ENCODE measurements at places on chromosomes 7 and 10.

- no peak for DNase-seq
Measured at GRCh38 chr7:22872096-22872807, 49.6 kb upstream of the TOMM7 start.

DNA sequence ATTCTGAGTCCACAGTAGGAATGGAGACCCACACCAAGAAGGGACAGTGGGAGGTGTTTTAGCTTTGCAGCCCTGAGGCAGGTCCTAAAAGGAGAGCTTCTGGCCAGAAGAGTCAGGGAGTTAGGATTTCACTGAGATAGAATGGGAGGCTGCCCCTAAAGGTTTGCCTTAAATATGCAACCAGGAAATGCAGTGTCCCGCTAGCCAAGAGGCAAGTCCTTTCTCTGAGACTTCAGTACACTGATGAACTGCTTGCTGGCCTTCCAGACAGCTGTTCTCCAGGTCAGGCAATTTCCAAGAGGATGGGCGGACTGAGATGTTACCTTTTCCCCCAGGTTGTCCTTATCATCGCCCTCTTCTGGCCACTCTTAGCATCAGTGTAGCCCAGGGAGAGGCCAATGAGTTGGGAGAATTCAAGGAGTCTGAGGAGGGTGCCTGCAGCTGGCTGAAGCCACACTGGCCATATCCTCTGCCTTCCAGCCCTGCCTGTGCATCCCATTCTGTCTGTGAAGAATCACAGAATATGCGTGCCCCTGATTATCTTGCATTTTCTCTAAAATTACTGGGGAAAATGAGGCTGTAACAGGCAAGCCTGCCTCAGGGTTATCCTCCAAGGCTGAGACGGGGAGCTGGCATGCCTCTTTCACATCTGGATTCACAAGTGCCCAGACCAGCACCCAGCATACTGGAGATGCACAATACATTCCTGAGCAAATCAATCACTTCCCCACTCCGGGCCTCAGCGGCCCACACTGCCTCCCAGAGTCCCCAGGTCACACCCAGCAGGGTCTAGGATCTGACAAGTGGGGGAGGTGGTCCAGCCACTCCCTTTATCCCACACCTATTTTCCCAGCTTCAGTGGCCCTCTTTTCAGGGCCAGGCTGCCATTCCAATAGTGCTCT, 2.4 kb downstream of the TLL2 start:
- no peak for DNase-seq

GRCh38 chr10:71964743-71965515, 734 bp downstream of the CHST3 start:
- peak; percentile 66 for DNase-seq

- no peak for DNase-seq
Measured at GRCh38 chr7:47724335-47724982, 142.5 kb upstream of the TNS3 start.

GRCh38 chr10:24569330-24569796, 154.3 kb downstream of the ARHGAP21 start:
- no peak for DNase-seq

- DNase-seq, result no peak
Measured at GRCh38 chr7:150851492-150852370, 586 bp upstream of the AOC1 start.

GRCh38 chr7:45610019-45610418, 35.9 kb downstream of the ADCY1 start:
- no peak for DNase-seq

DNA sequence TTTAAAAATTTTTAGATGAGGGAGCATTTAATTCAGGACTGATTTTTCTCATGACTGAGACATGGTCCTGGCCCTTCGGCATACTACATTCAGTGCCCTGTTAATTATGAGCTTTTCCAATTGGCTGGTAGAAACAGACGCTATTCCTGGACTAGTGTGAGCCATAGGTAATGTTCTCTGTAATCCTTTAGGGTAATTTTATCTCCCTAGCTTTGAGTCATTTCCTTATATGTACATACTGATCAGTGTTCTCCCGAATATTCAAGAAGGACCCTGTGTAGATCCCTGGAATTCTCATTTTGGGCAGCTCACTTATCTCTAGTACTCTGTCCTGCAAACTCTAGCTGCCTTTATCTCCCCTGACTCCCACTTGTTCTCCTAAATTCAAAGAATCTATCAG, 92.6 kb upstream of the NPY start:
- DNase-seq, result no peak

DNA sequence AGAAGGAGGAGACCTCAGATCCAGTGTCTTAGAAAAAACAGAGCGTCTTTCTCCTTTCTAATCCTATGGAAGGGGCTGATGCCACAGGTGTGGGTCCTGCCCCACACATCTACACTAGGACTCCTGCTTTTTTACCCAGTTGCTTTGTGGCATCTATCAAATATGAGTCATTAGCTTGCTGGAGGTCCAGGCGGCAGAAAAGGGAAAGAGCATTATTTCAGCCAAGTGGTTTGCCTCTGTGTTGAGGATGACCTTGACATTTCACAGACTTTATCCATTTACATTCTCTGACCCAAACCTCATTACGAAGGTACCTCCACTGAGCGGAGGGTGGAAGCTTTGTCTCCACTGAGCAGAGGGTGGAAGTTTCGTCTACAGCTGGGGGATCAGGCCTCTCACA, 308.4 kb upstream of the KLF6 start:
- no peak for DNase-seq

- DNase-seq, result no peak
Measured at GRCh38 chr7:18356191-18356645, 139.3 kb upstream of the HDAC9 start.

DNA sequence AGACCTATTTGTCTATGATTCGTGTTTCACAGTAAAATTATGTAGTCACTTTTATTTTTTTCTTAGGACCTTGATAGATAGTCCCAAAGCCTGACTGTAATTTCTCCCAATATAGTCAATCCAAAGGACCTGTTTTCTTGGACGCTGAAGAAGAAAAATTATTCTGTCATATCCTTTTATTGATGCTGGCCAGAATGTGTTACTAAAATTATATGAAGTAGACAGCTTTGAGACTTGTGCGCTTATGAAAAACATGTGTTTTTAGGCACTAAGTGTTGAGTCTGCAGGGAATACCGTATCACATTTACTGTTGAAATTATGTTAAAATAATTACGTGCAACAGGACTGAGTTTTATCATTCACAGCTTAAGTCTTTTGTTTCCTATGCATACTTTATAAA, 17.9 kb downstream of the TES start:
- no peak for DNase-seq

GRCh38 chr10:18254086-18254485, 113.9 kb downstream of the CACNB2 start:
- no peak for DNase-seq

- DNase-seq, result peak; percentile 24
Measured at GRCh38 chr10:92239600-92240288, 51.1 kb downstream of the CPEB3 start.

DNA sequence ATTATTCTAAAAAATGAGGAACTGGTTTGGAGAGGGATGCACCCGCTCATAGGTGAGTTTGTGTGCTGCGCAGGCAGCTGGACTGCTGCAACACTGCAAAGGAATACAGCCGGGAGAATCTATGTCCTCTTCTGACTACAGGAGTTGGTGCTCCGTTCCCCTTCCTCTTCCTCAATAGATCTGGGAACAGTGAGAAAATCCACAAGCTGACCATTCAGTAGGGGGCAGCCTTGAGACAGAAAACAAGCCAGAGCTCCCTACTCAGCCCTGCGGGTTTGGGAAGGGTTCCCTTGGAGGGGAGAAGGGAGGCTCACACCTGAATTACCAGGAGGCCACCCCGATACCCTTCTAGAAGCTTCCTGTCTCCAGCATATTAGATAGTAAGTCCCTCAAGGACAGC, 87.3 kb upstream of the FOXI2 start:
- DNase-seq, result no peak

GRCh38 chr10:61758433-61758832, 95.7 kb downstream of the CABCOCO1 start:
- DNase-seq, result no peak

DNA sequence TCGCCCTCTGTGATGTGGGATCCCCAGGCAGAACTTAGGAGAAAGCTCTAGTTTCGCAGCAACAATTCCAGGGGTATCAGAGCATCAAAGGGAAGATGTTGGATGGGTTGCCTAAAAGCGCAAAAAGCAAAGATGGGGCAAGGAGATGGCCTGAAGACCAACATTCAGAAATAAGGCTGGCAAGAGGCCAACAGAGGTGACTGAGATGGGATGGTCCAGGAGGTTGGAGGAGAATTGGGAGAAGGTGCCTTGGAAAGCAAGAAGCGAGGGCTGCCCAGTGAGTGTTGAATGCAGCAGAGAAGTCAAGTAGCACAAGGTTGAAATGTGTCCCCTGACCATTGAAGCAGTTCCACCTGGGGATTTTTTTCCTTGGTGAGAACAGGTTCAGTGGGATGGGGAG, 38.4 kb upstream of the TMEM273 start:
- no peak for DNase-seq

DNA sequence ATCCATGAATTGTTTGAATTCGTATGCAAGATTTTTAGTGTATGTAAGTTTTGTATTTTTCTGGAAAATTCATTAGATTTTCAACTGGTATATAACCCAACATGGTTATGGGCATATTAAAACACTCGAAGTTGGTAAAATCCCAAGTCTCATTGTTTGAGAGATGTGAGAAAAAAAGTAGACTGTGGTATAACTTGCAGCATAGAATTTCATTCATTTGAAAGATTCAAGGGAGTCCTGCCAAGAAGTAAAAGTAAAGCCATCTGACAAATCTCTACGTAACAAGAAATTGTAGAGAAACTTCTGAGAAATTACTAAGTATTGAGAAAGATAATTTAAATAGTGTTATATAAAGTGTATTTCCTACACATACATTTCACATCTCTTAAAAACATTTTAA, 40.2 kb downstream of the SEMA3E start:
- no peak for DNase-seq
